ENCODE measurements at places on chromosomes 5 and 9.

DNA sequence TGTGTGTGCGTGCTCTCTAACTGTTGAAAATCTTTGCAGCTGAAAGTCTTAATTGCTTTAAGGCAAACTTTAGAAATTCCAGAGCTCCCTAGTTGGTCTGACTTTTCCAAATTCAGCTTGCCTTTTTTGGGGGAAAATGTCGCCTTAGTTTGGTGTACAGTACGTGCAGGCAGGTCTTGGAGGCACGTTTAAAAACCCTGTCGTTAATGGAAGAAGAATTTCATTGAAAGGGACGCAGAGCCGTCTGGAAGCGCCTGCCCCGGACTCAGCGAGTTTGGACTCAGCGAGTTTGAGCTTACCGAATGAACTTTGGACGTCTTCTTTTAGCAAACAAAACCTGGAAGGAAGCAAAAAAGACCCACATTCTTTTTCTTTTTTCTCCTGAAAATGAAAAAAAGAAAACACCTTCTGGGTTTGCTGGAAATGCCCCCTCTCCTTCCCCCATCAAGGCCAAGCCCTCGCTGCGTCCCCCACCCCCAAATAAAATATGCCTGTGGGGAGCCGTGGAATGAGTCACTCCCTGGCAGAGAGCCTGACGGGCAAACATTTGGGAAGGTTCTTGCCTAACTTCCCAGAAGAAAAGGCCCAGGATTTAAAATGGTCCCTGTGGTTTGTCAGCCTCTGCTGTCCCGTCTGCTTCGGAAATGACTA lies 1.5 kb downstream of the NEK6 start:
- no peak for DNase-seq

DNA sequence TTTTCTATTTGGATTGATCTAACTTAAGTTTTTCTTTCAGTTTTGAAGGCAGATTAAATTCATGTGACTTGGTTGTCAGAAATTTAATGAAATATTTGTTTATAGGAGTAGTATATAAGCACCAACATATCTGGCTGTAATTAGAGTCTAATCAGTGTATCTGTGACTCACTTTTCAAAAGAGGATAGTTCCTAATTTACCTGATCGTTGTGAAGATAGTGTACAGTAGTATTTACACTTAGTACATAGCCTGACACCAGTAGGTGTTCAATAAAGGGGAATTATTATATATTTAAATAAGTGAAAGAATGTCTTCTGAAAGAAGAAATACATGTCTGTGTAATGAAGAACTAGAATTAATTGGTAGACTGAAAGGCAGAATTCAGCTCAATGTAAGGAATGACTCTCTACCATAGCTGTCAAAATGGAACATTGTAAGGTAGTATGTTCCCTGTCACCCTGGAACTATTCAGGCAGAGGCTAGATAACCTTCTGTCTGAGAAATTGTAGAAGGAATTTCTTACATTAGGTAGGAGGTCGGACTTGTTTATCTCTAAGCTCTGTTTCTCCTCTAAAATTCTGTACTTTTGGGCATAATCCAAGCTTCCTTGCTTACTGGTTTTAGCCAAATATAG lies 8.6 kb downstream of the TGFBR1 start:
- no peak for DNase-seq

DNA sequence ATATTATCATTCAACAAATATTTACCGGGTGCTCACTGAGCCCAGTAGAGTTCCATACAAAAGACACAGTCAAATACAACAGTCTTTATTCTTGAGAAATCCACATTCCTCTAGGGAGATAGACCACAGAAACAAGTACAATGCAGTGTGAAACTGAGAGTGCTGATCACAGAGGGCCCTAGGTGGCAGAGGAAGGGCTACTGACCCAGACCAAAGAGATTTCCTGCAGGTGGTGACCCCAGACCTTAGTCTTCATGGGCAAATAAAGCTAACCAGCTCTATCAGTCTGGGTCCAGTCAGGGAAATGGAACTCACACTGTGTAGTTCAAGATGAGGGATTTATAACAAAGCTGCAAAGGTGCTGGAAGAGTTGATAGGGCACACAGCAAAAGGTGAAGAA lies 110.4 kb upstream of the SLC27A6 start:
- DNase-seq: no peak

DNA sequence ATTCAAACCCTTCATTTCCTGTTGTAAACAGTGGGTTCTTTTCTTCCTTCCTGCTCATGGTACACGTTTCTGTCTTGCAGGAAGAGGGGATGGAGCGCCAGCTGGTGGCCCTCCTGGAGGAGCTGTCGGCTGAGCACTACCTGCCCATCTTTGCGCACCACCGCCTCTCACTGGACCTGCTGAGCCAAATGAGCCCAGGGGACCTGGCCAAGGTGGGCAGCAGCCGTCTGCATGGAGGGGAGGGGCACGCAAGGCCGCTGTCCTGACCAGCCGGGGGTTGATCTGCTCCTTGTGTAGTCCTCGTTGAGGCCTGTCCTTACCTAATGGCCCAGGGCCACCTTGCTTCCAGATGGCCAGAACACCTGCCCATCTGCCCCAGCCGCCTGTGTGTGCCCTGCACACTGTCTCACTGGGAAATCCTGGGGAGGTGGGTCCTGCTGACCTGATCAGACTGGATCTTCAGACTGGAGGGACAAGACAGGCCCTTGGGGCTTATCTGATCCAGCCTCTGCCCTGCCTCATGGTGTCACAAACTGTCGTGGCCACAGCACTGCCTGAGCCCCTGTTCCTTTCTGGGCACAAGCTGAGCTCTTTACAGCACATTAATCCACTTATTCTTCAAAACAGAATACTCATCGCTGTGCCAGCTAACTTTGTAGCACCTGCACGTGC lies 44.7 kb downstream of the LRSAM1 start:
- no peak for DNase-seq

GRCh38 chr5:163874431-163874830 lies 369.0 kb downstream of the MAT2B start:
- DNase-seq: no peak

DNA sequence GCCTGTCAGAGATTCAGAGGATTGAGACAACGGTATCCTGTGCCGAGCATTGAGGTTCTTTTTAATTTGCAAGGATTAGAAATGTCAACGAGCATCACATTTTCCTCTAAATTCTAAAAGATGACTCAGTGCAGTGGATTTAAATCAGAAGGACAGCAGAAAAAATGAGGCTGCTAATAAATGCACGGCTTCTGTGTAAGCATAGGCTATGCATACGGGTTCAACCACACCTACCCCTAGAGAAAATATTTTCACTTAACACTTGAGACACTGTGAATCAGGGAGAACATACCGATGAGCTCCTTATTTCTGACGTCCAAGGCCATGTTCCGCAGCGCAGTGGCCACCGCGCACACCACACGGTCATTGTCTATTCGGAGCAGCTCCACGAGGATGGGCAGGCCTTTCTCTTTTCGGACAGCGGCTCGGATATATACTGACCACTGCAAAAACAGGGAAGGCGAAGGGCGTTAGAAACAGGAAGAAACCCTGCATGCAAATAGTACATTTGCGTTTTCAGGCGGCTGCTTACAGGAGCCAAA lies 321.4 kb upstream of the DAP start:
- no peak for DNase-seq

DNA sequence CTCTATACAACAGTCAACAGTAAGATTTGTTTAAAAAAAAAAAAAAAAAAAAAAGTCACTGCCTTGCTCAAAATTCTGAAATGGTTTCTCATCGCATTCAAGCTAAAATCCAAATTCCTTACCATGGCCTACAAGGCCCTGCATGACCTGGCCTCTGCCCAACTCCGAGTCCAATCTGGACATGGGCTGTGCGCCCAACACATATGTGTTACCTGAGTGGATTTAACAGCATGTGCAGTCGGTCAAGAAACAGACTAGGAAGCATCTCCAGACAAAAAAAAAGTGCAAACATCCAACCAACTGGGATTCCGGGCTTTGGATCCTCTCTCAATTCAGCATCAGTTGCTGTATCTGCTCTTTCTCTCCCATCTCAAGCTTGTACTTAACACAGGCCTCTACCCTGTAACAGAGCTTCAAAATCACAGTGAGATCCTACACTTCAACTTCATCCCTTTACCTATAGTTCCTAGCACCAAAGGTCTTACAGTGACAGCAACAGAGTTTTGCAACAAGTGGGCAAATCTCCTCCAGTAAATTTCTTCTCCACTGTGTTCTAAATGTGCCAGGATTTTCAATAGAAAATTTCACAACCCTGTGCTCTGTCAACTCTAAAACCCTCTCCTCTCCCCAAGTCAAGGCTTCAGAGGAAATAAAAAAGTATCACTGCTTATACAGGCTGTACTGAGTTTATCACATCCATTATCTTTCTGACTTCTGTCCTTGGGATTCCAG lies 19.6 kb downstream of the ZNF608 start:
- no peak for DNase-seq

GRCh38 chr5:160367261-160367660 lies 3.2 kb downstream of the C1QTNF2 start:
- DNase-seq: no peak

All from stimulated activated CD8-positive, alpha-beta memory T cell treated with anti-CD3 and anti-CD28 coated beads, Interleukin-2, amount 100 ng/mL, for 1 hour (primary cell).